Fibroblast of lung (primary cell): ENCODE measurements at places on chromosomes 13 and 19. TPM values are rescaled to one million over a fixed set of nuclear protein-coding genes. Genes with fewer than 3 reads are reported as not detected.

CGB8 gene
- not detected in 2 replicates for total RNA-seq

EPN1 gene
- total RNA-seq: 16.2 and 47.1 TPM in 2 replicates

SHD gene
- total RNA-seq: not detected in 2 replicates

C19orf38 gene
- 1.0 and 1.3 TPM in 2 replicates for total RNA-seq

KLF1 gene
- under 0.01 TPM in 1 of 2 replicates, not detected in the other for total RNA-seq

USP12 gene
- total RNA-seq: 23.6 and 36.3 TPM in 2 replicates

NLRP5 gene
- not detected in 2 replicates for total RNA-seq

C1QTNF9 gene
- under 0.01 TPM in 1 of 2 replicates, not detected in the other for total RNA-seq

ADAT3 gene
- total RNA-seq: 1.5 and 1.7 TPM in 2 replicates

VSTM1 gene
- not detected in 2 replicates for total RNA-seq

RAB3D gene
- 15.4 and 20.0 TPM in 2 replicates for total RNA-seq

C13orf46 gene
- total RNA-seq: 0.26 and 0.50 TPM in 2 replicates

ZNF557 gene
- total RNA-seq: 18.3 and 18.5 TPM in 2 replicates

NLRP9 gene
- not detected in 2 replicates for total RNA-seq

ZNF492 gene
- 0.26 and 0.50 TPM in 2 replicates for total RNA-seq

LHB gene
- total RNA-seq: not detected in 2 replicates

NLRP11 gene
- total RNA-seq: under 0.01 TPM in 2 replicates

PRX gene
- 3.1 and 3.6 TPM in 2 replicates for total RNA-seq

SLC25A41 gene
- under 0.01 and 0.26 TPM in 2 replicates for total RNA-seq

KLHL1 gene
- total RNA-seq: not detected in 2 replicates

ZNF681 gene
- 0.51 and 0.66 TPM in 2 replicates for total RNA-seq

ZNF836 gene
- total RNA-seq: 10.0 and 13.2 TPM in 2 replicates

SIGLEC6 gene
- total RNA-seq: not detected in 2 replicates

KIR2DL4 gene
- not detected in 2 replicates for total RNA-seq

MAST3 gene
- 2.3 and 4.1 TPM in 2 replicates for total RNA-seq

IL12RB1 gene
- total RNA-seq: under 0.01 and 0.50 TPM in 2 replicates

PLA2G4C gene
- total RNA-seq: 31.9 and 39.3 TPM in 2 replicates

MBD3L2 gene
- not detected in 2 replicates for total RNA-seq

ITGBL1 gene
- total RNA-seq: 19.0 and 45.1 TPM in 2 replicates

S1PR4 gene
- total RNA-seq: not detected in 2 replicates

GARIN5B gene
- not detected in 2 replicates for total RNA-seq

SH2D3A gene
- not detected in 2 replicates for total RNA-seq

ZNF98 gene
- 0.50 TPM in 1 of 2 replicates, not detected in the other for total RNA-seq

CYP4F8 gene
- total RNA-seq: not detected in 2 replicates

SIAH3 gene
- not detected in 2 replicates for total RNA-seq

SSC5D gene
- 19.3 and 19.7 TPM in 2 replicates for total RNA-seq

PRODH2 gene
- total RNA-seq: not detected in 2 replicates

CASP14 gene
- total RNA-seq: not detected in 2 replicates

LHFPL6 gene
- 33.4 and 42.4 TPM in 2 replicates for total RNA-seq

OVOL3 gene
- total RNA-seq: not detected in 2 replicates
